ENCODE measurements at places on chromosomes 7 and 10.

DNA sequence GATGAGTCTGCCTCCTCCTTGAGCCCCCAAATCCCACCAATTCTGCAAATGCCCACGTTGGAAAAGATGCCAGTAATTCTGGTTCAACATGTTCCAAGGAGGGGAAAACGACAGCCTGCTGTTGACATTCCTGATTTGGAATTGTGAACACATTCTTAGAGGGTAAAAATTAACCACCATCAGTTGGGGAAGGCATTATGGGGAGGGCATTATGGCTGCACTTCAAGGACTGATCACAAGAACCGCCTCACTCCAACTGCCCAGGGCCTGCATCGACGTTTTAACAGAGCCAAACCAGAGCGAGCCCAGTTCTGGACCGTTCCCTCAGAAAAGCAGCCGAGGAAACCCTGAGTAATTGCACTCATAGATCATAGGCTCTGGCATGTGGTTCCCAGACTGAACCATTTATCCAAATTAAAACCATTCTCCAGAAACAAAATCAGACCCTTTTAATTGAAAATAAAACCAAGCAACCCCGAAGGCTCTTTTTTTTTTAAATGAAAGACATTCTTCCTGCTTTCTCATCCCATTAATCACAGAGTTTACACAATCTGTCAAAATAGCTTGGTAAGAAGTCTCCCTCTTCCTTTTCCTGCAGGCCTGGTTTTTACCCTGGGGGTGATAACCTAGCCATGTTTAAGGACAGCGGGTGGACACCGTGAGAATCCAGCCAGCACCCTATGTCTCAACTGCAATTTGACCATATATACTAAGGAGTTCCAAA is 8.0 kb downstream of the TNS3 start:
- DNase-seq = no peak

DNA sequence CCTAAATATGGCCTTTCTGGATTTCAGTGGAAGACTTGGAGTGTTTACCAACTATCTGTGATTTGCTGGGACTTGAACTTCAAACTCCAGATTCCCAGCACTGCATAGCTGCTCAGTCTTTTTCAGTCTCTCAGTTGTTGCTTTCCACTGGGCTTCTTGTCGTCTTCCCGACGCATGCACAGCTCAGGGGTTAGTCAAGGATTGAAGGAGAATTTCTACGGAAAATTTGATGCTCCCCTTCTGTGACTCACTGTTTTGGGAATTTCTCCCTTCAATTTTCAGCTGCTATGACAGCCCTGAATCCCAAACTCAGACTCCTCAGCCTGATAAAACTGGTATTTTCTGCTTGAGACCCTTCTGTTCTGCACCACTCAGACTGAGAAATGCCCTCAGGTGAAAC is 91.7 kb downstream of the CYP26A1 start:
- DNase-seq = no peak

GRCh38 chr7:417625-417889 is 102.1 kb downstream of the PDGFA start:
- DNase-seq = no peak

DNA sequence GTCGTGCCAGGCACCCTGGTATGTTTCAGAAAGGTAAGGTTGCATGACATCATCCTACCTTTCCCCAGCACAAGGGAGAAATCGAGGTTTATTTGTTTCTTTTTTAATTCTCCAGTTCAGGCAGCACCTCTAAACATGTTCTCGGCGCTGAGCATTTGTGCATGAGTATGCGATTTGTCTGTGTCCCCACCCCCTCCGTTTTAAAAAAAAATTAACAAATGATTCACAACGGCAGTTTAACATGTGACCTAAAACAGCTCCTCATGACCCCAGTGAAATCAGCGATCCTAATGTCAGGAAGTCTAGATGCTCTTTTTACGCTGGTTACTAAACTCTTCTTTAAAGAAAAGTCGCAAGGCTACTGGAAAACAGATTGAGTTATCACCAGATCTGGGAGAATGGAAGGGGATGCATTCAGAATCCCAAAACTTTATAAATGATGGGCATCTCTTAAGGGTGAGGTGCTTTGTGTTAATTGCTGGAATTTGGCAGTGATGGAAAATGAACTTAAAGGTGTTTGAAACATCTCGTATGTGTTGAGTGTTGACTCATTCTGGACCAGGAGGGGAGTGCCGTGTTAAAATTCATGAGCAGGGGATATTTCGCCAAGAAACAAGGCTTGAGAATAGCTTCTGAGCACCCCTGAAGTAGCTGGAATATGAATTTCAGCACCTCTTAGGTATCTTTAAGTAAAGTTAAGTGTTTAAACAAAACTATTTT is 106.8 kb upstream of the PDCD4 start:
- DNase-seq = no peak

GRCh38 chr7:69687739-69688433 is 89.6 kb downstream of the AUTS2 start:
- no peak for DNase-seq

- DNase-seq = no peak
These were observed 41.8 kb downstream of the APBB1IP start for GRCh38 chr10:26479766-26480492.
